ENCODE measurements at places on chromosomes 4 and X.

DNA sequence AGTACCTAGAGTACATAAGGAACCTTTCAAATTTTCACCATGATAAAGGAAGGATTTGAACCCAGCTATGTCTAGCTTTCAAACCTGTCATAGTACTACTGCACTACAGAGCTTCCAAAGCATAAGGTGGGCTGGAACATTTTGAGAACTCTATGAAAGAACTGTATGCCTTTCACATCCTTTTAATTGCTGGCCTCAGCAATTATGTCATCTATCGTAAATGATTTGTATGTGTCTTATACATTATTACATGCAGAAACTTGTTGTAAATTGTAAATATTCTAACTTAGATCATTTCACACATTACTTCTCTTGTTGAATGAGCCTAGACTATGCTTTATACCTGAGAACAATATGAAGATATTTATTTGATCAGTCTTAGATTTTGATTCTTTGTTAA is 220.7 kb downstream of the HEPH start:
- DNase-seq = no peak

DNA sequence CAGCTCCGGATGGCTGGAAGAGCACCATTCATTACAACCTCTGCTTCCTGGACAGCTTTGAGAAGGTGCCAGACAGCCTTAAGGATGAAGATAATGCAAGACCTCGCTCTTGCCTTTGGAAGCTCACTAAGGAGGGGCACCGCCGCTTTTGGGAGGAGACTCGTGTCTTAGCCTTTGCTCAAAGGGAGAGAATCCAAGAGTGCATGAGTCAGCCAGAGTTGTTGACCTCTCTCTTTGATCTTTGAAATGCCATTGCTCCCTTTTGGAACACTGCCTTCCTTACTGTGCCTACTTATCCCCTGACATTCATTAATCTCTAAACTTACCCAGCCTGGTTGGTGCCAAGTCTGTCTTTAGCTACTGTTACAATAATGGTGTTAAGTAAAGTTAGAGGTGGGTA is 1.2 kb downstream of the FOXR2 start:
- DNase-seq = no peak

GRCh38 chrX:34918856-34919255 is 23.7 kb upstream of the FAM47B start:
- DNase-seq = peak; percentile 49

- DNase-seq = no peak
Measured at GRCh38 chr4:101556842-101557241, 209.5 kb upstream of the PPP3CA start.

GRCh38 chr4:39942507-39942906 is 35.2 kb downstream of the PDS5A start:
- no peak for DNase-seq

GRCh38 chr4:16573206-16573605 is 325.2 kb downstream of the LDB2 start:
- DNase-seq = no peak

- DNase-seq = no peak
Measured at GRCh38 chr4:24604558-24605214, 20.3 kb upstream of the DHX15 start.

- DNase-seq = no peak
Measured at GRCh38 chr4:6715704-6716017, 313 bp upstream of the BLOC1S4 start.

DNA sequence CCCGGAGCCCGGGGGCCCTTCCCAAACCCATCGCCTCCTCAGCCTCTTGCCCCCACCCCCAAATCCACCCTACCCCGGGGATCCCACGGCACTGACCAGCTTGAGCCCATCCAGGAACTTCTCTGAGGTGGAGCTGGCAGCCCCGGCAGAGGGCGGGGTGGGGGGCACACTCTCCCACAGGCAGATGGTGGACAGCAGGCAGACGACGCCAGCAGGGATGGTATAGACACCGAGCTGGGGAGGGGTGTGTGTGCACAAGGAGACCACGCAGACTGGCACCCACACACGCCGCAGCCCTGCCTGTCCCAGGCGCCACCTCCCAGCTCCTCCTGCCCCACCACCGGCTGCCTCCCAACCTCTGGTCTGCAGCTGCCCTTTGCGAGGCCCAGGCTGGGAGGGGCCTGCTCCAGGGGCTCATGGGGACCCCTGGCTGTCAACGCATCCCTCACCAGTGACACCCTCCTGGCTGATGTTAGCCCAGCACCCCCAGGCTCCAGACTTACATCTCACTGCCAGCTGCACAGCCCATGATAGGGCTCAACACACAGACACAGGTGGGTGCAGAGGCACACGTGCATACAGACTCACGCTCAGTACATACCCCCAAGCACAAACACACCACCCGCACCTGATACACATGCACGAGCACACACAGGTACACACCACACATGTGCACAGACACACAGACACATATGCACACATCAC is 4.2 kb downstream of the SLC49A3 start:
- no peak for DNase-seq
